Activated CD8-positive, alpha-beta memory T cell treated with anti-CD3 and anti-CD28 coated beads for 36 hours (primary cell): ENCODE measurements at places on chromosomes 12 and 14. TPM values are rescaled to one million over a fixed set of nuclear protein-coding genes. Genes with fewer than 3 reads are reported as not detected.

The SRSF5 gene
- 262 TPM for total RNA-seq

The COCH gene
- total RNA-seq: 3.1 TPM

The SIX6 gene
- total RNA-seq: not detected

The HCAR1 gene
- 0.15 TPM for total RNA-seq

The DYRK4 gene
- 31.2 TPM for total RNA-seq

The P2RX7 gene
- total RNA-seq: 3.4 TPM

The KRT6C gene
- not detected for total RNA-seq

The CATSPERB gene
- not detected for total RNA-seq

The MYH6 gene
- not detected for total RNA-seq

The KLHL28 gene
- total RNA-seq: 10.6 TPM

The USP30 gene
- total RNA-seq: 8.5 TPM

The GPRC5D gene
- total RNA-seq: not detected

The ETV6 gene
- total RNA-seq: 43.2 TPM
